Fibroblast of gingiva (primary cell): ENCODE measurements at places on chromosomes 2 and 18.

- no peak for DNase-seq
Measured at GRCh38 chr2:12236136-12236844, 480.4 kb upstream of the TRIB2 start.

- DNase-seq, result no peak
Measured at GRCh38 chr2:222315443-222316121, 16.8 kb upstream of the PAX3 start.

DNA sequence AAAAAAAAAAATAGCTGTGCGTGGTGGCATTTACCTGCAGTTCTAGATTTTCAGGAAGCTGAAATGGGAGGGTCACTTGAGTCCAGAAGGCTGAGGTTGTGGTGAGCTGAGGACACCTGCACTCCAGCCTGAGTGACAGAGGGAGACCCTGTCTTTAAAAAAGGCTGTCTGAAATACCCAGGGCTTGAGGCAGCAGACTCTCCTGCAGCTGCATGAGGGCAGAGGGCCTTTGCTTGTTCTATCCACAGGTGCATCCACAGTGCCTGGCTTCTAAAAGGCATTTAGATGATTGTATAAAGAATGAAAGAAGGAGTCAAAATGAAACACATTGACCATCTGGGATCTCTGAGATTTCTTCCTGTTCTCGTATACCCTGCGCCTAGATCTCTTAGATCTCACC is 152.9 kb downstream of the MGAT5 start:
- DNase-seq, result no peak

GRCh38 chr2:42036413-42036812 is 11.4 kb upstream of the PKDCC start:
- DNase-seq, result no peak

DNA sequence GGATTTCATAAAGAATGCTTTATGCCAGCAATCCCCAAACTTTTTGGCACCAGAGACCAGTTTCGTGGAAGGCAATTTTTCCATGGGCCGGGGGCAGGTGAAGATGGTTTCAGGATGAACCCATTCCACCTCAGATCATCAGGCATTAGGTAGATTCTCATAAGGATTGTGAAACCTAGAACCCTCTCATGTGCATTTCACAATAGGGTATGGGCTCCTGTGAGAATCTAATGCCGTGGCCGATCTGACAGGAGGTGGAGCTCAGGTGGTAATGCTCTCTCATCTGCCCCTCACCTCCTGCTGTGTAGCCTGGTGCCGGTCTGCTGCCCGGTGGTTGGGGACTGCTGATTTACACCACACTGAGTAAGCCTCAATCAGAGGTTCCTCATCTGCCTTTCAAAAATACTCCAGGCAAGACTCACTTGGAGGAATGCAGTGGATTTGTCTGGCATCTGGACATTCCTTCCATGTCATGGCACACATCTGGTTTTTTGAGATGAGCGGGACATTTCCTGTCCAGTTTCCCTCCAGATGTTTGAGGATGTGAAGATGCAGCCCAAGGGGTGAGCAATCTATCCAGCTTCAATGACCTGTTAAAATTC is 185.8 kb downstream of the VAPA start:
- DNase-seq, result peak; percentile 73

- no peak for DNase-seq
Measured at GRCh38 chr2:220241423-220241822, 614.0 kb downstream of the SLC4A3 start.

GRCh38 chr2:179422037-179422643 is 157.5 kb upstream of the SESTD1 start:
- DNase-seq, result peak; percentile 65
